GOT3 (cell line): ENCODE measurements at places on chromosomes 12 and 14.

DNA sequence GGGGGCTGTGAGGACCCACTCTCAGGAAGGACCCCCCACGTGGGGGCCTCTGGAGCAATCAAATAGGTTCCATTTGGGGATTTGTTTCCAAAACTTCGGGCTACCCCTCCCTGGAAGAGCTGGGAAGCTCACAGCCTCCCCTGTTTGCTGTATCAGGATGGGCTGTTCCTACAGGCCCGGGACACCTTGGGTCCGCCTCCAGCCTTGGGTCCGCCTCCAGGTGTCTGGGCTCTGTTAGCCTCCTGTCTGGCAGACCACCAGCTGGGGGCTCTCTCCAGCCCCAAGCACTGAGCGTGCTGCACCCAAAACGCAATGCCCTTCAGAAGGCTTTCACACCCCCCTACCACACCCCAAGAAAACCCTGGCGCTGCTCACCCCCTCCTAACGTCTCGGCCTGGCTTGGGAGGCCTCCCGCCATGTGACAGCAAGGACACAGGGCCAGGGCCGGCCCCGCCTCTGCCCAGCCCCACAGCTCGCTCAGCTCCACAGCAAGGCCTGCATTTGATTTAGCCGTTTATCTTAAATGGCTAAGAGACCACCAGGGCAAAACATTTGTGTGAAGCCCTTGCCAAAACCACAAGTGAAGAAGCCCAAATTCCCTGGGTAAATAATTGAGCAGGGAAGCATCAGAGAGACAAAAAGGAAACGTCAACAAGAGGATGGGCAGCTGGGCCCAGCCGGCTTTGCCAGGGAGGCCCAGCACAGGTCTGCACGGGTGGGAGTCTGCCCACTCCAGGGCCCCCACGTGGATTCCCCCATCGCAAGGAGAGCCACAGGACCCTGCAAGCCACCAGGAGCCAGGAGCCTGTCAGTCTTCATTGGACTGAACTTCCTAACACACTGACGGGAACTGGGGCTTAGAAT, 39.9 kb downstream of the BCL11B start:
- no peak for DNase-seq

GRCh38 chr12:89405626-89406345, 53.5 kb upstream of the DUSP6 start:
- no peak for DNase-seq

GRCh38 chr12:29692237-29692636, 91.5 kb downstream of the TMTC1 start:
- DNase-seq: no peak

DNA sequence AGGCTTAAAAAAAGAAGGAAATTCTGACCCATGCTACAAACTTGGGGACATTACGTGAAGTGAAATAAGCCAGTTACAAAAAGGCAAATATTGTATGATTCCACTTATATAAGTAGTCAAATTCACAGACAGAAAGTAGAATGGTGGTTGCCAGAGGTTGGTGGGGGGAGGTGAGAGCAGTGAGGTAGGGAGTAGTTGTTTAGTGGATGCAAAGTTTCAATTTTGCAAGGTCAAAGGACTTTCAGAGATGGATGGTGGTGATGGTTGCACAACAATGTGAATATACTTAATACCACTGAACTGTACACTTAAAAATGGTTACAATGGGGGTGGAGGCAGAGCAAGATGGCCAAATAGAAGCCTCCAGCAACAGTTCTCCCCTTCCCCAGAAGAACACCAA, 86.2 kb upstream of the PLXNC1 start:
- no peak for DNase-seq

DNA sequence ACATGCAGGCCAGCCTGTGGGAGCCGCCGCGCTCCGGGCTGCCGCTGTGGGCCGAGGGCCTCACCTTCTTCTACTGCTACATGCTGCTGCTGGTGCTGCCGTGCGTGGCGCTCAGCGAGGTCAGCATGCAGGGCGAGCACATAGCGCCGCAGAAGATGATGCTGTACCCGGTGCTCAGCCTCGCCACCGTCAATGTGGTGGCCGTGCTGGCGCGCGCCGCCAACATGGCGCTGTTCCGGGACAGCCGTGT, 2.9 kb downstream of the TMEM121 start:
- DNase-seq: no peak

DNA sequence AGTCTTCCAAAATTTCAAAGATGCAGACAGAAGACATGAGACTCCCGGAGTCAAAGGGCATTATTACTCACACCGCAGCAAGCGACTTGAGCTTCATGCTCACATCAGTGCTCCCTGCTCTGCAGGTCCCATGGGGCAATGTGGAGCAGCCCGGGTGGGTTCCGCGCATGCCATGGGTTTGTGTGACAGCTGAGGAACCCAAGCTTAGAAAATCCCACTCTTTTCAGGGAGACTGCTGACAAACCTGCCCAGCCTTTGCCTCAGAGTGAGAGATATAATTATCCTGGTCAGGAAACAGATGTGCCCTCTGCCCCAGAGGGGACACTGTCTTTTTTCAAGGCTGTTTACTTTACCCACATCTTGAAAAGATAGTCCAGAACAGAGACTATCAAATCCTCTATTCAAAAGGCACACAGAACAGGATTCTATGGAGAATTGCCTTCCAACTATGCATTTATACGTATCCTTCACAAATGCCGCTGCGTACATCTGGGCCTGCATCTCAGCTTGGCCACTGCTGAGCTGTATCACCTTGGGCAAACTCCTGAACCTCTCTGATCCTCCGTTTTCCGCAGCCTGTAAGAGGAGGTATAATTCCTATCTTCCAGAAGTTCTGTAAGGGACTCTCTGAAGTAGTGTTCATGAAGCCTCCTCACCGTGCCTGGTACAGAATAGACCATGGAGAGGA, 16.0 kb downstream of the C14orf132 start:
- no peak for DNase-seq

DNA sequence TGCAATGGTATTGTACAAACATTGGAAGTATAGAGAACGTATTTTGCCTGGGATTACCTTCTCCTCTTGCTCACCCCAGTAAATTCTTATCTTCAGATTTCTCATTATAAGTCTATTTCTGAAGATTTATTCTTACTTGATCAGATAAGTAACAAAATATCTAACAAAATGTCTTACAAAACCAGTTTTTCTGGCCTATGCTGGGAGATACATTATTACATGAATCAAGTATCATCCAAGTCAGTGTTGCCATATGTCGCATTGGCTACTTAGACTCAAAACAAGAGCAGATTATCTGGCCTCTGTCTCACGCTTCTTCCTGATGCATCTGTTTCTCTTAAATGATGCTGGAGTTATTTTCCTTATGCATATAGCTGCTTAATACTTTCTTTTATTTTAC, 408.5 kb downstream of the CCER1 start:
- no peak for DNase-seq
